ENCODE measurements at places on chromosomes 7 and 10. TPM values are rescaled to one million over a fixed set of nuclear protein-coding genes. Genes with fewer than 3 reads are reported as not detected.

Gene SCIN
- total RNA-seq = 3.6 TPM

Gene RGS10
- total RNA-seq = 32.7 TPM

Gene PRKAR2B
- 2.4 TPM for total RNA-seq

Gene HTR7
- total RNA-seq = 0.11 TPM

Gene C10orf53
- not detected for total RNA-seq

Gene ADAM12
- total RNA-seq = 93.8 TPM

Gene GLI3
- total RNA-seq = 20.2 TPM

Gene COL26A1
- 0.22 TPM for total RNA-seq

Gene SPDYE9
- total RNA-seq = not detected

Gene NKX2-3
- total RNA-seq = not detected

Gene LRMDA
- 9.5 TPM for total RNA-seq

Gene ABCC2
- total RNA-seq = 1.6 TPM

Gene CTNNA3
- total RNA-seq = not detected

Gene FRMPD2
- not detected for total RNA-seq

Gene CDK13
- total RNA-seq = 77.9 TPM

Gene FGFBP3
- 0.32 TPM for total RNA-seq

Gene OSBPL3
- 23.5 TPM for total RNA-seq

All from articular chondrocyte of knee joint (primary cell).